ENCODE measurements at places on chromosomes 13 and 19. TPM values are rescaled to one million over a fixed set of nuclear protein-coding genes. Genes with fewer than 3 reads are reported as not detected.
A peak's percentile ranks its signal among the peaks of the same experiment; 100 is the strongest.

GRCh38 chr13:99342723-99343315, 35.6 kb upstream of the GPR183 start:
- DNase-seq, result no peak
- no peaks in the 10 kb centered on the region for H3K27me3 ChIP-seq
- peaks cover 7% of the 10 kb centered on the region for H3K36me3 ChIP-seq
- H3K4me3 ChIP-seq, result no peak overlapping the region
- H3K4me1 ChIP-seq, result peaks cover 6% of the 10 kb centered on the region

FAM83E gene
- 3.3 TPM for total RNA-seq

DNA sequence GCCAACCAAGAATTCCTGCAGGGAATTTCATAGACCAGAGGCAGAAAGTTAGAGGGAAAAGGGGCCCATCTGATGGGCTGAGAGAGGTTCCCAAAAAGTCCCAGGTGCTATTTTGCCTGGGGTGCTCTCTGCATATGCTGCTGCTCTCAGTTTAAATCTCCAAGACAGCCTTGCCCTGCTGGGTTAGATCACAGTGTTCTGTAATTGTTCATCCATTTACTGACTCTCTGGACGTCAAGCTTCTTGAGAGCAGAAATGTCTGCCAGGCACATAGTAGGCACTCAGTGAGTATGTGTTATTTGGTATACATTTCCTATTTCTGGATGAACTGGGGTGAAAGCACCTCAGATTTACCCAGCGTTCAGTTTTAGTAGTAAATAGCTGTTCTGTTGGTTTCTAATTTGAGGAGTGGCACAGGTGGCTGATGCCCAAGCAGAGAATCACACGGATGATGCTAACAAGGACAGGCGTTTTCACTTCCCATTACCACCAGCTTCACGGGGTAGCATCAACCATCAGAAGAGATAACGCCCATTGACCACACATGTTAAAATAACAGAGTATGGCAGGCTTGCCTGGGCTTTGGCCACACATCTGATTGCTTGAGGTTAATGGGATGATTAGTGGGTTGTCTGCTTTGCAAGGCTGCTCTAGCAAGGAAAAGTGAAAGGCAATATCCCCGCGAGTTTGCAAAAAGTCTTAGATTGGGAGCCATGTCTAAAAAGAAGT, 161.1 kb downstream of the SLC7A1 start:
- no peaks in the 10 kb centered on the region for H3K36me3 ChIP-seq
- H3K27me3 ChIP-seq, result no peaks in the 10 kb centered on the region
- H3K4me3 ChIP-seq, result peak overlapping the region; percentile 15

DNA sequence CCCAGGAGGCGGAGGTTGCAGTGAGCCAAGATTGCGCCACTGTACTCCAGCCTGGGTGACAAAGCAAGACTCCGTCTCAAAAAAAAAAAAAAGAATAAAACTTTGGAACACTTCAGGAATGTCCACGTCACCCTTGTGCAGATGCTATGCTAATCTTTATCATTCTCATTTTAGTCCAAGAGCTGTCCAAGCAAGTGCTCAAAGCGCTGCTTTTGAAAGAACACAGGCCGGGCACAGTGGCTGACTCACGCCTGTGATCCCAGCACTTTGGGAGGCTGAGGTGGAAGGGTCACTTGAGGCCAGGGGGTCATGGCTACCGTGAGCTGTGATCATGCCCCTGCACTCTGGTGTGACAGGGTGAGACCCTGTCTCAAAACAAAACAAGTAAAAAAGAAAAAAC, 11.1 kb upstream of the UQCR11 start:
- no peak overlapping the region for H3K27ac ChIP-seq
- H3K36me3 ChIP-seq, result peaks cover 50% of the 10 kb centered on the region
- DNase-seq, result no peak
- H3K4me3 ChIP-seq, result no peak overlapping the region

UHRF1 gene
- 228 TPM for total RNA-seq

ZNF442 gene
- 5.4 TPM for total RNA-seq

GRCh38 chr13:110306340-110306959, 507 bp downstream of the COL4A1 start:
- H3K27me3 ChIP-seq, result no peaks in the 10 kb centered on the region
- peaks cover 32% of the 10 kb centered on the region for H3K36me3 ChIP-seq
- H3K4me1 ChIP-seq, result peaks cover 11% of the 10 kb centered on the region
- peak; percentile 62 for DNase-seq
